NCI-H446 treated with DMSO at 0.1 percent for 48 hours (cell line): ENCODE measurements at places on chromosomes 4 and X.

- DNase-seq = no peak
Measured at GRCh38 chrX:108527724-108528123, 88.1 kb downstream of the COL4A5 start.

DNA sequence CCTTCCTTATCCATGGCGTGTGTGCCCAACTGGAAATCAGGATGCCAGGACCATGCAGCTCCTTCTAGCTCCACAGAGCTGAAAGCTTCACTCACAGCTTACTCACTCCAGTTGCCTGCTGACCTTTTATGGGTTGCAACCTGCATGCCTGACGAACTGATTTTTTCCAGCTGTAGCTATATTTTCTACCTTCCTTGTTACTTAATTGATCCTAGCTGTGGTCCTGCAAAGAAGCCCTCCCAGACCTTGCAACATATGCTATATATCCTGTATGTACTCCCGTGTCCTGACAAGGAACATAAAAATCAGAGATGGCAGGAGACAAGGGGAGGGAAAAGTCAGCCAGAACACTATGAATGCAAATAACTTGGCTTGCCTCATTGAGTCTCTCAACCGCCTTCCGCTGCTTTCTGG is 135.3 kb upstream of the LDB2 start:
- no peak for DNase-seq

GRCh38 chr4:18297684-18298083 is 276.1 kb upstream of the LCORL start:
- no peak for DNase-seq

DNA sequence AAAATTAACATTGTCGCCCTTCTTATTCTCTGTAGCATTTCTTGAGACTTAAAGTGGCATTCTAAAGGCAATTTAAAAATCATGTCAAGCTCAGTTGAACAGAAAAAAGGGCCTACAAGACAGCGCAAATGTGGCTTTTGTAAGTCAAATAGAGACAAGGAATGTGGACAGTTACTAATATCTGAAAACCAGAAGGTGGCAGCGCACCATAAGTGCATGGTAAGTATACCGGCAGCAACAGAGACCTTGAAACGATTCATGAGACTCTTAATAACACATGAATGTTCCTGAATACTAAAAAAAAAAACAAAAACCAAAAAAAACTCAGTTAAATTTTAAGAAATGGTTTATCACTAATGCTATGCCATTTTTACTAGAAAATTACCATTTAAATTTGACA is 82.4 kb upstream of the HPRT1 start:
- no peak for DNase-seq

DNA sequence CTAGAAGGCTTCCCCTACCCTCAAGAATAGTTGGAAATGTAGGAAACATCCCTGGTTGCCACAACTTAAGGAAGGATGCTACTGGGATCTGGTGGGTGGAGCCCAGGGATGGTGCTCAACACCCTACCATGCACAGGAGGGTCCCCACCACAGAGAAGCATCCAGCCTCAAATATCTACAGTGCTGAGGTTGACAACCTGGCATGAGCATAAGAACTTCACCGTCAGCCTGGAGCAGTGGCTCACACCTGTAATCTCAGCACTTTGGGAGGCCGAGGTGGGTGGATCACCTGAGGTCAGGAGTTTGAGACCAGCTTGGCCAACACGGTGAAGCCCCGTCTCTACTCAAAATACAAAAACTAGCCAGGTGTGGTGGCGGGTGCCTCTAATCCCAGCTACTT is 24.0 kb upstream of the ASMTL start:
- DNase-seq = no peak

- DNase-seq = no peak
Measured at GRCh38 chr4:162782096-162782777, 384.5 kb downstream of the NAF1 start.

DNA sequence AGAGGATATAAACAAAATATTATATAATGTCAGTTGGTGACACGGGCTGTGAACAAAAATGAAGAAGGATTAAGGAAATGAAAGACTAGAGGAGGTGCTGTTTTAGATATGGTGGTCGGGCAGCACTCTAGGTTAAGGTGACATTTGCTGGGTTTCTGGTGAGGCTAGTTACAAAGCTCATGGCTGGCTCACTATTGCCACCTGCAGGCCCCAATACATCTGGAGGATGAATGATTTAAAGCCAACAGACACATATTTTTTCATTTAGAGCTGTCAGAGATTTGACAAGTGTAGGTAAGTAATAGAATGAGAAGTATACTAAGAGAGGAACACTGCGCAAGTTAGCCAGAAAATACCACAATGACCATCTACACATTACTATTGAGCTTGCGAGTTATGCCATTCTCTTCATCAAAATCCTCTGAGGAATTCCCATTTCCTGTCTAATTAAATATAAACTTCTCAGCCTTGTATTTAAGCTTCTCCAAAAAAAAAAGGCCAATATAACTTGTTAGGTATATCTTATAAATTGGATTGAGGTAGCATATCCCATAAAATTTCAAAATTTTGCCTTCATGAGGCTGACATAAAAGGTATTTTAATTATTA is 6.4 kb upstream of the FGG start:
- peak; percentile 22 for DNase-seq

DNA sequence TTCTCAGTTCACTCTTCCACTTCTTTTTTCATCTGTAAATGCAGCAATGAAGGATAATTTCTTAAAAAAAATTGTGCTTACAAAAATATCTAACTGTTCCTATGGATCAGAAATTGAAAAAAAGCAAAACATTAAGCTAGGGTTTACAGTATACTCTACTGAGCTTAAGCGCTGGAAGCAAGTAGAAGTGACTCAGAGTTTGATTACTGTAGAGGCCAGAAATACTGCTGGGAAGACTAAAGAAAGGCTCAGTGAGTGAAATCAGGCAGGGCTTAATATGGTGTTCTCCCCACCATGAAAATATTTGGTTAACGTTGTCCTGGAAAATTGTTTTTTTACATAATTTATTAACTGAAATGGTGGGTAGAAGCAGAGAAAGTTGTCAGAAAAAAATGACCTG is 1061.8 kb upstream of the GRIA3 start:
- DNase-seq = no peak
